Activated T-cell treated with anti-CD3 and anti-CD28 coated beads for 4 hours (primary cell): ENCODE measurements at places on chromosomes 12 and 14.

DNA sequence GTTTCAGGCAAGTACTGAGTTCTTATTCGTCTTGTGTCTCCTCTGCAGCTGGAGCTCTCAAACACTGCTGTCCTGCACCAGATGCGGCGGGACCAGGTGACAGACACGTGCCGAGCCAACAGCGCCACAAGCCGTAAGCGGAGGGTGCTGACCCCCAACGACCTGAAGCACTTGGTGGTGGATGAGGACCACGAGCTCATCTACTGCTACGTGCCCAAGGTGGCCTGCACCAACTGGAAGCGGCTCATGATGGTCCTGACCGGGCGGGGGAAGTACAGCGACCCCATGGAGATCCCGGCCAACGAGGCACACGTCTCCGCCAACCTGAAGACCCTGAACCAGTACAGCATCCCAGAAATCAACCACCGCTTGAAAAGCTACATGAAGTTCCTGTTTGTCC, 201.2 kb downstream of the SLC41A2 start:
- no peak for DNase-seq

- DNase-seq = no peak
Measured at GRCh38 chr12:12404297-12404696, 47.4 kb downstream of the BORCS5 start.

- DNase-seq = no peak
Measured at GRCh38 chr14:35985474-35986218, 159.5 kb downstream of the BRMS1L start.

- no peak for DNase-seq
Measured at GRCh38 chr12:95533985-95534384, 17.3 kb downstream of the USP44 start.

GRCh38 chr12:47270782-47271664, 191.3 kb upstream of the AMIGO2 start:
- DNase-seq = no peak

GRCh38 chr12:13411287-13411686, 214.8 kb downstream of the EMP1 start:
- no peak for DNase-seq

DNA sequence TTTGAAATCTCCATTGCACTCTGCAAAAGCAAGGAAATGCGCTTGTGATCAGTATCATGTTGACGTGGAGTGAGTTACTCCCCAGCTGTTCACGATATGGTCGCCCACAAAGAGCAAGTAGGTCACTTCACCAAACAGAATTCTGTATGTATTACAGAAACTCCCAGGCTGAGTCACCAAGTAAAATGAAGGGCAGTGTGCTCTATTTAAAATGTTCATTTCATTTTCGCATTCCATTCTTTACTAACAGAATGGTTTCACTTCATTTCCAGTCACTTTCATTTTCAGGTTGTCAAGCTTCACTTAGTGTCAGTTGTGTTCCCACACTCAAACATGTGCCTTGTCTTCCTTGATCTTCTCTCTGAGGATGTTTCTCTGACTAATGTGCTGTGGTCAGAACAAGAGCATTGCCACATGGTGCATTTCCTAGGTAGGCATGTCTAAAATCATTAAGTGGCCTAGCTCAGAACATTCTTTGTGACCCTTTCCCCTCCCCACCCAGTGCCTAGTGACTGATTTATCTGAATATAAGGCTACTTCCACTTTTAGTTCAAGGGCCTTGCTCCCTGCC, 391.2 kb downstream of the RAD51B start:
- DNase-seq = peak; percentile 6

DNA sequence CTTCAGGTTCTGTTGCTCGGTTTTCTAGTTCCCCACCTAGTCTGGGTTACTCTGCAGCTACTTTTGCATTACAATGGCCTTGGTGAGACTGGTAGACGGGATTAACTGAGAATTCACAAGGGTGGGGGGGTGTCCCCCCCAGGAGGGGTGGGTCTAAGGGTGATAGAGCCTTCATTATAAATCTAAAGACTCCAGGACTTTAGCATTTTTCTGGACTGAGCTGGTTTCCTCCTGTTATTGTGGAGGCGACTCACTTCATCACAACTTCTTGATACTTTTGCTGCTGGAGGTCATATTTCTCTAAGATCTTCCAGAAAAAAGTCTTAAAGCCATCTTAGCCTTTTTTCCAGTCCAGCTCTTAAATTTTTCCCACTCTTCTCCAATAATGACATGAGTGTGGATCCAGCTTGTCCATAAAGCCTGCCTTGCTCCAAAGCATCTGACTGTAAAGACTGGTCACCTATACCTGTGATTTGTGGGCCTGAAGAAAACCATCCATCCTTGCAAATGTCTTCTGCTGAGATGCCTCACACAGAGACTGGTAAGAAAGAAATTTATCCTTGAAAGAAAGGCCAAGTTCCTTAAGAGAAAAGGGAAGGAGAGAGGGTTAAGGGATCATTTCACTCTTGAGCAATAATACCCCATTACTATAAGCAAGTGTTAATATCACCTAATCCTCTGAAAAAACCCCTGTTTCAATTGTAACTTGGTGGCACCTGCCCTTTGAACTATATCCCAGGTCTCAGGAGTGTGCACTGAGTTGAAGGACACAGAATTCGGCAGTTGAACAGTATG, 19.7 kb upstream of the SLC2A14 start:
- DNase-seq = no peak

- DNase-seq = no peak
Measured at GRCh38 chr14:88195676-88196075, 127.4 kb downstream of the KCNK10 start.
